ENCODE measurements at places on chromosomes 6 and 20.

DNA sequence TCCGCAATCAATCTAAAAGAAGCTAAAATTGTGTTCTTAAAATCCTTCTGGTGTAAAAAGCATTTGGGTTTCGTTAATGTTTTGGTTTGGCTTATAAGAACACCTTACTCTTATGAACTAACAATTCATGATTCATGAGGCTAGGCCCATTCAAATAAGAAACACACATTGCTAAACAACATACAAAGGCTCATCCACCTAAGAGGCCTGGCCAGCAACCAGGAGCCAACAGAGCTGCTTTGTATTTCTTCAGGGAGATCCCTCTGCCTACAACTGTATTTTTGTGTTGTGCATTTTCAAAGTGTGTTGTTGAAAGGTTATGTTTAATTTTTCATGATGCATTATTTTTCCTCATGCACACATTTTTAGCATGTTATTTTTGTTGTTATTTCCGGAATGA is 98.6 kb downstream of the PTPRK start:
- DNase-seq: no peak

GRCh38 chr6:104639668-104640067 is 220.1 kb downstream of the HACE1 start:
- no peak for DNase-seq

DNA sequence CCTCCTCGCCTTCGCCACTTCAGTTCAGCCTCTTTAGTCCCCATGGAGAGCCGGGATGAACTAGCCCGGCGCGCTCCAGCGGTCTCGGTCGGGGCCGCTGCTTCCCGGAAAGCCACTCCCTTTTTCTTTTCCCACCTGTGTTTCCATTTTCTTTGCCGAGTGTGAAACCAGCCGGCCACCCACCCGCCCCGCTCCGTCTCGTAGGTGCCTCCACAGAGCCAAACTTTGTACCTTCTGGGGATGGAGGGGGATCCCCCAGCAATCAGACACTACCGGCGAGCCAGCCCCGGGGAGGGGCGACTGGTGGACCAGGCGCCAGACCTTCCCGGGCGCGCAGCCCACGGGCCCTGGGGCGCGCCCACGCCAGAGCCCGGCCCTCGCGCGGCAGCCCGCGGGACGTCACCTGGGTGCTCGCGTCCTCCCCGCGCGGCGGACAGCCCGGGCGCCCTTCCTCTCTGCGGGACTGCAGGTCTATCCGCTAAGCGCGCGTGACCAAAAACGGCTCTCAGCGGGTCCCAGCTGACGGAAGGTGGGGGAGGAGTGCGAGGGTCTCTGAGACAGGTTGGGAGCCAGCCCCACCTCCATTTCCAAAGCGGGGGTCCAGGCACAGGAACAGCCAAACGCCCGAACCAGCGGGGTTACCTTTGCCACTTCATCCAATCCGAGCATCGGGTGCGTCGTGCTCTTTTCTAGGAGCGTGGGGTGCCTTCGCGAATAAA is at the start of gene MCHR2:
TSS of gene MCHR2 (minus strand) at position 691 of the 719 bp plus-strand sequence. CDS start 38,076 bp downstream, outside the sequence.
- no peak for DNase-seq

GRCh38 chr6:140366991-140367390 is 992.5 kb upstream of the CITED2 start:
- DNase-seq: no peak

GRCh38 chr20:1225263-1225782 is 521 bp upstream of the RAD21L1 start:
- DNase-seq: peak; percentile 69

DNA sequence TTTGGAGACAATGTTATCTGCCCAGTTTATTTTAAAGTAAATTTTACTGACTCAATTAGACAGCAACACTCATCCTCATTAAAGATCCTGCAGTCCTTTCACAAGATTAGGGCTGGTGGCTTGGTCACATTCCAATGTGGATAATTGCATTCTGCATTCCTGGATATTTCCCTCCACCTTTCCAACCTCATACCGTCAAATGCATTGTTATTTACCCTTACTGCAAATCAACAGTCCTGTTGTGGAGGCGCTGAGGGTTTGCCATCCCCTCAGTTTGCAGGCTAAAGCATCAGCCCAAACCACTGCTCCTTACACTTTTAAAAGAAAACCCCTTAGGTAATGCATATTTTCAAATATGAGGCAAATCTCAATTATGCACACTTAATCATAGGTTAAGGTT is 5.4 kb downstream of the CITED2 start:
- DNase-seq: no peak

- DNase-seq: no peak
Measured at GRCh38 chr6:35368038-35368887, 25.9 kb downstream of the PPARD start.

GRCh38 chr20:49395183-49395582 is 87.3 kb downstream of the KCNB1 start:
- DNase-seq: no peak

GRCh38 chr20:19212469-19212815 is at the start of gene SLC24A3:
TSS of gene SLC24A3 (plus strand) at chr20:19212642.
- peak; percentile 75 for DNase-seq

GRCh38 chr6:137921823-137922222 is 54.8 kb downstream of the TNFAIP3 start:
- DNase-seq: no peak

DNA sequence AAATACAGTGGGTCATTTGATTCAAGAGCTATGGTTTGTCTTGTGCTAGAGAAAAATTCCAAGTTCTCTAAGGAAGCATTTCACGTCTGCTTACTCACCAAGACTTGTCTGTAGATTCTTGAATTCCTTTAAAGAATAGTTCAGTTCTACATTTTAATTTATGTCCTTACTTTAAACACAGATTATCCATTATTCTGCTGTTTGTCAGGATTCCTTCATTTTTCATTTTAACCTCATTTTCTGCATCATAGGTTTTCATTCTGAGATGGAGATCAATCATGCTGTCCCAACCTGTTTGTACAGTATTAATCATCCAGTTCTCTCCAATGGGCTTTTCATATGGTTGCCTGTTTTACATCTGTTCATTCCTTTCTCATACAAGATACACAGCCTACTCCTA is 24.5 kb upstream of the POPDC3 start:
- no peak for DNase-seq

DNA sequence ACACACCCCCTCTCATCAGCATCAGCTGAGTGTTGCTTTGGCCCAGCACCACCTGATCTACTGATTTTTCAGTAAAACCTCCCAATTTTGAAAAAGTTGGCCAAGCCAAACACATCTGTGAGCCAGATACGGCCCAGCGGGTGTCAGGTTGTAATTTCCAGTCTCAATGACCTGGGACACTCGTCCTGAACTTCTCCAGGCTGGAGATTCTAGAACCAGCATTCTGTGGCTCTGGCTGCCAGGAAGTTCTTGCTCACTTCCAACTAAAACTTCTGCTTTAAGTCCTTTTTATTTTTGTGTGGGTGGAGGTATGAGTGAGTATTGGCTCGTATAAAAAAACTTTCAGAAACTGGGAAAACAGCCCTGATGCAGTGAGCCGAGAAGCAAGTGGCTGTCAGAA is 5.1 kb downstream of the KIAA1755 start:
- DNase-seq: no peak

Measured in NCI-H510A (cell line).